ENCODE measurements at places on chromosomes 6 and 20.

DNA sequence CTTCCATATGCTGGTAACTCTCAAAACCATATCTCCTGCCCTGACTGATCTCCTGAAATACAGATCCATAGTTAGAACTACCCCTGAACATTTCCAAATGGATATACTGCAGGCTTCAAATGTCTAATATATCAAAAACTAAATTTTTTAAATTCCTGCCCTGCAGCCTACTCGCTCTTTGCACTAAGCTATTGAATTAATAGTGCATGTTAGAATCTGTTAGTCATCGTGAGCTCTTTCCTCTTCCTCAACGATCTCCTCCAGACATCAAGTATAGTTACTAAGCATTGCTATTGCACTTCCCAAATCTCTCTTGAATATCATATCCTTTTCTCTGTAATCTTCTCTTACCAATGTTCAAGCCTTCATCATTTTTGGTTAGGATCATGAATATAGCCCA lies 26.0 kb upstream of the RSPO3 start:
- DNase-seq, result no peak

- DNase-seq, result no peak
Measured at GRCh38 chr20:62780696-62781095, 15.6 kb upstream of the MRGBP start.

DNA sequence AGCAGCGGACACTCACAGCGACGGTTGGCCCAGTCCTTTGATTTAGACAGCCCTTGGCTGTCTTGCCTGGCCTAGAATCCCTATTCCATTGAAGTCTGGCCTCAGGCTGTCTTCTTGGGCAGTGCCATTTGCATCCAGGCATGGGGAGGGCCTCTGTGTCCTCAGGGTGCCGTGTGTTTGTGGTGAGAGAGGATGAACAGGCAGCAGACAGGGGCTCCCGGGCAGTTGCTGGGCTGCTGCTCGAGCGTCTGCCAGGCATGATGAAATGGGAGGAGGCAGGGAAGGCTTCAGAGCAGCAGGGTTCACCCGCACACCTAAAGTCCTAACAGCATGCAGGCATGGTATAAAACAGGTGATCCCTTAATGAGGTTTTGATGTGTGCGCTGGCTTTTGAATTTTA lies 126.9 kb downstream of the SOBP start:
- no peak for DNase-seq

DNA sequence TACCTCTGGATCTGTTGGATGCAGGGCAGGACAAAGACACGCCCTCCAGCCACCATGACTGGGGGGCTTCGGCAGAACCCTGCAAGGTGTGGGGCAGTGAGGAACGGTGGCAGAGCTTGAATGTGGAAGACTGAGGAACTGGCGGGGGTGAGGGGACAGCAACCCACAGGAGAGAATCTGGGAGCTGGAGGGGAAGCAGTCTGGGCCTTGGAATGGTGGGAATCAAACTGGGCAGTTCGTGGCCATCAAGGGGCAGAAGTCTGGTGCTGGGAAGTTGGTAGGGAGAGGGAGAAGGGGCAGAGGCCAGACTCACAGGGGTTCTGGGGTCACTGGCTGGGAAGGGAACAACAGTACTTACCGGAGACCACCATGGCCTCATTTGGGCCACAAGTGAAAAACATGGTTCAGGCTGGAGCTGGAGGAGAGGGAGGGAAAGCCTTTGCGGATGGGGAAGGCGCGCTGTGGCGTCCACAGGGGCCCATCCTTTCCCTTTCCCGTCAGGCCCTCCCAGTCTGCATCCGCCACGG lies 635 bp downstream of the FLOT1 start:
- DNase-seq, result no peak

DNA sequence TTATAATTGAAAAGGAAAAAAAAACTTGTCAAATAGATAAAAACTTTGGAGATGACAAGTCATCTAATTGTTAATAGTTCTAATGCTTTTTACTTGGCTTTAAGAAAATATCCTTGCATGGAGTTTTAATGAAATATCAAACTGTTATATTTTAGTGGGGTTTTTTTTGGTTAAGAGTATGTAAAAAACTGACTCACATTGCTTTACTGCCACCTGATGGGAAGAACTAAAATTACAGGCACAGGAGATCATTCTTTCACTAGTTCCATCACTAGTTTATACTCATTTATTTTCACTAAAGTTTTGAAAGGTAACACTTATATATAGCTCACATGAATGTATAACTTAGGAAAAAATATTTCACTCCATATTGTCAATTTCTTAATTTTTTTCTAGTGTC lies 309.1 kb downstream of the LMBRD1 start:
- no peak for DNase-seq

DNA sequence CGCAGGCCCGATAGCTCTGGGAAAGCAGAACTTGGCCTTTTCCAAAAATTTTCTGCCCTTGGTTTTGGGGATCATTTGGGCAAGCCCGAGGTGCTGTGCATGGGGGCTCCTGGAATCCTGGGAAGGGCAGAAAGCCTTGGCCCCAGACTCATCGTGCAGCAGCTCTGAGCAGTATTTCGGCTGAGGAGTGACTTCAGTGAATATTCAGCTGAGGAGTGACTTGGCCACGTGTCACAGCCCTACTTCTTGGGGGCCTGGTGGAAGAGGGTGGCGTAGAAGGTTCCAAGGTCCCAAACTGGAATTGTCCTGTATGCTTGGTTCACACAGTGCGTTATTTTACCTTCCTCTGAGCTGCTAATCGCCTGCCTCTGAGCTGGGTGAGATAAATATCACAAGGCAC lies 1.1 kb upstream of the BMP2 start:
- no peak for DNase-seq

GRCh38 chr20:15379681-15380296 lies 1042.4 kb upstream of the FLRT3 start:
- DNase-seq, result no peak

GRCh38 chr6:97068211-97068610 lies 143.7 kb downstream of the KLHL32 start:
- DNase-seq, result peak; percentile 43

DNA sequence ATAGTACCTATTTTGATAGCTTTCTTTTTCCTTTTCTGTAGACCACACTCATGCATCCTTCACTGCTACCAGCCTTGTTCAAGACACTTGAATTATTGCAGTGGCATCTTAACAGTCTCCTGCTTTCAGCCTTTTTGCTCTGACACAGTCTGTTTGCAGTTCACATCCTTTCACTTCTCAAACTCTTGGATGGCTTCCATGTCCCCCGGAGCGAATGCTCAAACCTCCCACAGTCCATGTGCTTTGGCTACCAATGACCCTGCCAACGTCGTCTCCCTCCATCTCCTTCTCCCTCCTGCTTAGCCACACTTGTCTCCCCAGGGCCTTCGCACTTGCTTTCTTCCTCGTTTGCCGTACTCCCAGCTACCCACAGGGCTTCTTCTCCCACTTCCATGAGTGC lies 270.0 kb upstream of the ZFP64 start:
- DNase-seq, result no peak

All from common myeloid progenitor, CD34-positive (primary cell).